ENCODE measurements at places on chromosomes 2 and 18.

- no peak for DNase-seq
Measured at GRCh38 chr2:98478088-98478551, 33.5 kb downstream of the INPP4A start.

DNA sequence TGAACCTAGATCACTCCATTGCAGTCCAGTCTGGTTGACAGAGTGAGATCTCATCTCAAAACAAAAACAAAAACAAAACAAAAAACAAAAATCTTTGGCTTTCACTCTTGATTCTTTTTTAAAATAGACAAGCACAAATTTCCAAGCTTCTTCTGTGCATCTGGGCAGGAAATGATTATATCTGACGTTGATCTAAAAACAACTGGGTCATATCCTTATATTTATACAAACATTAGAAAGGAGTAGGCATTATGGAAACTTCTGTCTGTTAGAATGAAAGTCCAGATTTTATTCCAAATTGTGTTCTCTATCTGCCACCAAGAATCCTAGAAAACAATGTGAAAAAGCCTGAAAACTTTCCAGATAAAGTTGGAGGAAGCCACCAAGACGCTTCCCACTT lies 26.2 kb upstream of the PMAIP1 start:
- no peak for DNase-seq

DNA sequence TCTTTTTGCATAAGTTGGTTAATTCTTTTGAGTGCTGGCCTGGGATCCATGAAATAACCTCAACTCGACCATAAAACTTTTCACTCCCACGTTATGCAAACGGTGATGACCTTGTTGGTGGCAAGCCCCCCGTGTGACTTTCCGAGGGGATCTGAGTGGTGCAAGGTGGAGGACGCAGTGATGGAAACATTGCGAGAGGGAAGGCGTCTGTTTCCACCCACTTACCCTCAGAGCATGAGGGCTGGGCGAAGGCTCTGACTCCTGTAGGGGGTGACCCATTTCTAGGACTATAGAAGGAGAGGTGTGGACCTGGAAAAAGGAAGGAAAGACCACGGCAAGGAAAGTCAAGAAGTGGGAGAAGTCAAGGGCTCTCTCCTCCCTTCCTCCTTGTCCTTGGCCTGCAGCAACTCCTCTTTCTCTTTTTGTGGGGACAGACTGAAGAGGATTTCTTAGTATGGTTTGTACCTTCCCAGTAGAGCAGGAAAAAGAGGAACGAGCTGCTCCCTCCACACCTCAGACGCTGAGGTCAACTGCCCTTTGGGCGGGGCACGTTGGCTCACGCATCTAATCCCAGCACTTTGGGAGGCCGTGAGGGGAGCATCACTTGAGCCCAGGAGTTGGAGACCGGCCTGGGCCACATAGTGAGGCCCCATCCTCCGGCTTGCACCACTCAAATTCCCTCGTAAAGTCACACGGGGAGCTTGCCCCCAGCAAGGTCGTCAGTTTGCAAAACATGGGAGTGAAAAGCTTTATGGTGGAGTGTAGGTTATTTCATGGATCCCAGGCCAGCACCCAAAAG lies 15.5 kb upstream of the CD8A start:
- DNase-seq, result no peak

DNA sequence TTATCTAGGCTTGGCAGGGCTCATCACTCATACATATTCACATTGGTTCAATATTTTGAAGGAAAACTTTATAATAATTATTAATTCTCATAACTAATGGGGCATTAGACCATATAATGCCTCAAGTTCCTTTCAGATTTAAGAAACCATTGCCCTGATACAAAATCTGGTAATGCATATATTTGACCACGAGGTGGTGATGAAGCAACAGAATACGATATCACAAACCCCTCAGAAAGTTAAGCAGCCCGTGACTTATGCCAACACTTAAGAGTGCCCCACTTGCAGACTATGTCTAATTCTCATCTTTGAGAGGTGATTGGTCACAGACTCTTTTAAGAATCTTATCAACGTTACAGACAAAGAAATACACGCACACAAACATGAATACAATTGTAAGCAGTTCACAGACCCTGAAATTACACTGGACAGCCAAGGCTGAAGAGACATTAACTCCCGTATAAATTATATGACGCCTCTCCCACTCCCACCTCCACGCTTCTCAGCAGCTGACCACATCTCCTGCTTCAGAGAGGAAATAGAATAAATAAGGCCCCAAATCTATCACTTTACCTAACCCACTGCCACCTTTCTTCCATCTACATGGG lies 20.7 kb upstream of the DNAH6 start:
- DNase-seq, result no peak

DNA sequence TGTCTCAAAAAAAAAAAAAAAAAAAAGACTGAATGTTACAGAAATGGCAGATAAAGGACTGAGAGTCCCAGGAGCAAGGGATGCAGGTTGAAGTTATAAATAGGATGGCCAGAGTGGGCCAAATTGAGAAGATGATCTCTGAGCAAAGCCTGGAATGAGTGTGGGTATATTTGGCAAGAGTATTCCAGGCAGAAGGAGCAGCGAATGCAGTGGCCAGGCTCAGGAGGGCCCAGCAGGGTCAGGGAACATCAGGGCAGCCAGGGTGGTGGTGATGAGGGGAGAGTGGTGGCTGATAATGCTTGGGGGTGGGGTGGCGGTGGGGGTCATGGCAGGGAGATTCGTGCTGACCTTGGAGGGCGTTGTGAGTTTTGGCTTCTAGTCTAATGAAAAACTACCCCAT lies 141.3 kb upstream of the AGAP1 start:
- no peak for DNase-seq

GRCh38 chr2:73700661-73701447 lies 36.3 kb downstream of the TPRKB start:
- DNase-seq, result no peak

DNA sequence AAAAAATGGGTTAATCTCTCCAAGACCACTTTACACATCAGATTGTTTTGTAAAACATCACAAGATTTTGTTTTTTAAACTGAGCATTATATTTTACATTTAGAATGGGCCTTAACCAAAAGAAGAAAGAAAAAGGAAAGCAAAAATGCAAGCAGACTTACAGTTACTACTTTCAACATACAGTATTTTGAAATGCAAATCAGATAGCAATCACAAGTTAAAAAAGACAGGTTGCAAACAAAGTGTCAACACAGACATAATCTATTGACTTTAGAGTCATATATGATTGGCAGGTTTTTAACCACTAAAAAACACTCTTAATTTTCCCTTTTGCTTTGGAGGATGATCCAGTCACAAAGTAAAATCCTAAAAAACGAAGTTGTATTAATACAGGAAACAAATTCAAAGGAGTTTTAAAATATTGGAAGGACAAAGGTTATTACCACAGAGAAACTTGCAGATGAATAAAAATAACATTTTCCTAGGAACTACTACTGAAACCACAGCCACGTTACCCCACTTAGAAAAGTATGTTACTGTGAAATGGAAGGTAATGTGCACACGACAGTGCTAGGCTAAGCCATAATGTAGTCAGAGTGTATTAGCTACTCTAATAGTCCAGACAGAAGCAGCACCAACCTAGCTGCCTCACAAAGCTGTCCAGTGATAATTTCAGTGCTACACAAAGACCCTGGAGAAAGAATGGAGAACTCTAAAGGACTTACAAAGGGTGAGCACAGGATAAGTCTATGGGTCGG lies 22.9 kb downstream of the DARS1 start:
- DNase-seq, result no peak

DNA sequence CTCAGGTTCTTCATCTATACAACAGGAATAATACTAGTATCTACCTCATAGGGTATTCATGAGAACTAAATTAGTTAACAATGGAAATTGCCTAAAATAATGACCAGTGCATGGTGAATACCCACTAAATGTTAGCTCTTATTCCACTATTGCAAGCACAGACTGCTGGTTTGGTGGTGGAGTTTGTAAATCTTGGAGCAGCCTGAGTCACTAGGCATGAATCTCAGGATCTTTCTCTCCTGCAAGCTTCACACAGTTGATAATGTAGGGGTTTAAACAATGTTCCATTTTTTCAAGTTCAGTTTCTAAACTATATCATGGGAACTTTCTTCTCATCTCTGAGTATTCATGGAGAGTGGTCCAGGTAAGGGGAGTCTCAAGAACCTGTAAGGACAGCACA lies 84.0 kb downstream of the OSR1 start:
- DNase-seq, result no peak

DNA sequence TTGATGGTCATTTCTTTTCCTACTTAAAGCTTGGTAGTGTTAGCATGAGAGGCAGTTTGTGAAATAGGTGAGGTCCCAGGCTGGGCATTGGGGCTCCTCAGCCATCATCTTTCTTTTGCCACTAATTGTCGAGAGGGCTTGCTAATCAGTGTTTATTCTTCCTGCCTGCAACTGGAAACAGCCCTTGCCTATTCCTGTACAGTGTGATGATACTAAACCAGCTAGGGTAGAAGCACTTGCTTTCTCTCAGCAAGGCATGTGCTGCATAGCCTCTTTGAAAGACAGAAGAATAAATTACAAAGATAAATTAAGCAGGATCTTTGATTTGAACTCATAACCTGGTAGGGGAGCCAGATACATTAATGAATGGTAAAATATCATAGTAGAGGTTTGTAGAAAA lies 16.6 kb upstream of the GPBAR1 start:
- no peak for DNase-seq

DNA sequence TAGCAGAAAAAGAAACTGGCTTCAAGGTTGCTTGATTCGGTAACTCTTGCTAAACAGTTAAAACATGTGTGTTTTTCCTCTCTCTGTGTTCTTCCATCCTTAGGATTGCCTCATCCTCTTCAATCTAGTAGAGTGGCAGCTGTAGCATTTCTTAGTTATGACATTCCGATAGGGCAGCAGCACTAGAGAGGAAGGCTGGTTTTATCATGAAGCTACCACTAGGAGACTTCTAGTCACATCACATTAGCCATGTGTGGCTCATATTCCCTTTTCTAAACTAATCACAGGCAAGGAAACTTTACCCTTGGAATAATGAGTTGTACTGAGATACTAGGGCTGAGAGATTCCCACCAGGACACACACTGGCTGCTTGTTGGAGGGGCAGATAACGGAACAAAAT lies 187.6 kb downstream of the DOK6 start:
- DNase-seq, result no peak

DNA sequence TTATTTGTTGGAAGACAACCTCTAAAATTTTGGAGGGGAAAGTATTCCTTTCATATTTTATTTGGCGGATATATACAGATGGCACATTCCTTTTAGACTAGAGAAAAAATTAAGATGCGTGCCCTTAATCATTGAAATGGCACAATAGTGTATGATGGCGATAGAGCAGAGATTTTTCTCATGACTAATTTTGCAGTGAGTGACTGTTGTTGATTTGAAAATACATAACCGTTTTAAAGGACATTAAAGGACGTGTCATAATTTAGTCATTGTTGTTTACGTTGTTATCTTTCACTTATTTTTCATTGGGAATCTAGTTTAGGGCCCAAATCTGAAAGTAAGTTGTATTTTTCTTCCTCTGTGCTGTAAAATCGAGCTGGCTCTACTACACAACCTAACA lies 61.7 kb downstream of the CERS6 start:
- DNase-seq, result no peak

GRCh38 chr2:222504719-222505118 lies 80.4 kb downstream of the SGPP2 start:
- no peak for DNase-seq

GRCh38 chr2:127100251-127101047 lies 6.5 kb downstream of the BIN1 start:
- no peak for DNase-seq

GRCh38 chr2:235343156-235343774 lies 150.6 kb upstream of the AGAP1 start:
- DNase-seq, result no peak

- no peak for DNase-seq
Measured at GRCh38 chr2:214482728-214483127, 71.9 kb downstream of the VWC2L start.

DNA sequence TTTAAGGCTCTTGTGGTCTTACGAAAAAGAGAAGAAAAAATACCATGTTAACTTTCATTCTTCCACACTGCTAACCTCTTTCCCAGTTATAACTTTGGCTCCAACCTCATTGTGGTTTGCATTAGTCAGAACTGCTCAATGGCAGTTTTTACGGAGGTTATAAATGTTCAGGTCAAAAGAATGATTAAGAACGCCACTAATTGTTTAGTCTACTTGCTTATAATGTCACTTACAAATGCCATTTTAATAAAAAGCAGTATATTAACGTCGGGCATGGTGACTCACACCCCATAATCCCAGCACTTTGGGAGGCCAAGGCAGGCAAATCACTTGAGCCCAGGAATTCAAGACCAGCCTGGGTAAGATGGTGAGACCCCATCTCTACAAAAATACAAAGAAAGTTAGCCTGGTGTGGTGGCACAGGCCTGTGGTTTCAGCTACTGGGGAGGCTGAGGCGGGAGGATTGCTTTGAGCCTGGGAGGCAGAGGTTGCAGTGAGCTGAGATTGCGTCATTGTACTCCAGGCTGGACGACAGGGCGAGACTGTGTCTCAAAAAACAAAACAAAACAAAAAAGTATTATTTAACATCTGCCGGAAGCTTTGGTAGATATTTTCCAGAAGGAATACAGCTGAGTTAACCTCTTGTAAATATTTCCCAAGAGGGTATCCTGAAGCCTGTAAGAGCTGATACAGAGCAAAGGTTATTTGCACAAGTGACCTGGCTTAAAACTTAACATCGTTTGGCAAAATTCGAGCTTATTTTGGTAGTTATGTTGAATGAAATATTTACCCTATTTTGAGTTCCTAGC lies 5.1 kb downstream of the AGPS start:
- no peak for DNase-seq
